ENCODE measurements at places on chromosomes 12 and 14.

- DNase-seq: no peak
- no peaks in the 10 kb centered on the region for H3K27me3 ChIP-seq
- no peak overlapping the region for H3K27ac ChIP-seq
- no peak overlapping the region for H3K4me3 ChIP-seq
- peaks cover 26% of the 10 kb centered on the region for H3K4me1 ChIP-seq
- no peaks in the 10 kb centered on the region for H3K36me3 ChIP-seq
Observed at GRCh38 chr12:118534003-118534402, 157.6 kb downstream of the SUDS3 start.

DNA sequence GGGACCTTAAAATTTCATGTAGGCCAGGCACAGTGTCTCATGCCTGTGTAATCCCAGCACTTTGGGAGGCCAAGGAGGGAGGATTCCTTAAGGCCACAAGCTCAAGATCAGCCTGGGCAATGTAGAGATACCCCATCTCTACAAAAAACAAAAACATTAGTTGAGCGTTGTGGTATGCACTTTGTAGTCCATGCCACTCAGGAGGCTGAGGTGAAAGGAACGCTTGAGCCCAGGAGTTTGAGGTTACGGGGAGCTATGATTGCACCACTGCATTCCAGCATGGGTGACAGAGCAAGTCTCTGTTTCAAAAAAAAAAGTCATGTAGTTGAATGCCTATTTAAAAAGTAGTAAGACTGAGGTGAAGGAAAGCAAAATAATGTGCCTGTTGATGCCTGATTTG lies 83.5 kb downstream of the TTC6 start:
- no peak overlapping the region for H3K4me3 ChIP-seq
- no peaks in the 10 kb centered on the region for H3K36me3 ChIP-seq
- H3K27ac ChIP-seq: no peak overlapping the region
- no peaks in the 10 kb centered on the region for H3K4me1 ChIP-seq
- DNase-seq: no peak
- H3K27me3 ChIP-seq: peaks cover 6% of the 10 kb centered on the region

DNA sequence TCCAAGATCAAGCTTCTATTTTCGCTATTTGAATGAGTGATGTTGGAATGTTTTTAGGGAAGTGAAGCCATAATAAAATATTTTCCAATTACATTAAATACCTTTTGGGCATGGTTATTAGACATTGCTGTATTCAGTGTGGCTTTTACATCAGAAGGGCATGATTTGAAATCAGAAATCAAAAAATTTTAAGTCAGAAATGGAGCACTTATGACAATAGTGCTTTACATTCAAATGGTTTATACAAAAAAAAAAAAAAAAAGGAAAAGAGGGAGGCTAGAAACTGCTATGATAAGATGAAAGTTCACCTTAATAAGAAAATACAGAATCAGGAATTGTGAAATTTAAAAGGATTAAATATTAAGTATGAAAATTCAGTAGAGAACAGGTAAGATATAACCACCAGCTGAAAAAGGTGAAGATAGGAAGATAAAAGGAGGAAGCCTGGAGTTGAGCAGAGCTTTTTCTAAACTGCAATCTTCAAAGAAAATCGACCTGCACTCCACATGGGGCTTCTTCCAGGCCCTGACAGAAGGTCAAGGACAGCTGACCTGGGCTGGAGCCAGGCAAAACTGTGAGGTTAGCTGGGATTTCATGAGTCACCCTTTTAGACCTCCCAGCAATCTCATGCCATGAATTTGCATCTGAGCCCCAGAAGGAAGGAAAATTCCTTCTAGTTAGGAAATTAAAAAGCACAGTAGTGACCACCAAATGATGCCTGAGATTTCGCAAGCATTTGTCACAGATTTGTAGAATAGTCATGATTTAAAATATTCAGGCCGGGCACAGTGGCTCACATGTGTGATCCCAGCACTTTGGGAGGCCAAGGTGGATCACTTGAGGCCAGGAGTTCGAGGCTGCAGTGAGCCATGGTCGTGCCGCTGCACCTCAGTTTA lies 23.4 kb upstream of the BMP4 start:
- no peaks in the 10 kb centered on the region for H3K36me3 ChIP-seq
- no peaks in the 10 kb centered on the region for H3K4me1 ChIP-seq
- no peaks in the 10 kb centered on the region for H3K27me3 ChIP-seq
- no peak overlapping the region for H3K27ac ChIP-seq

DNA sequence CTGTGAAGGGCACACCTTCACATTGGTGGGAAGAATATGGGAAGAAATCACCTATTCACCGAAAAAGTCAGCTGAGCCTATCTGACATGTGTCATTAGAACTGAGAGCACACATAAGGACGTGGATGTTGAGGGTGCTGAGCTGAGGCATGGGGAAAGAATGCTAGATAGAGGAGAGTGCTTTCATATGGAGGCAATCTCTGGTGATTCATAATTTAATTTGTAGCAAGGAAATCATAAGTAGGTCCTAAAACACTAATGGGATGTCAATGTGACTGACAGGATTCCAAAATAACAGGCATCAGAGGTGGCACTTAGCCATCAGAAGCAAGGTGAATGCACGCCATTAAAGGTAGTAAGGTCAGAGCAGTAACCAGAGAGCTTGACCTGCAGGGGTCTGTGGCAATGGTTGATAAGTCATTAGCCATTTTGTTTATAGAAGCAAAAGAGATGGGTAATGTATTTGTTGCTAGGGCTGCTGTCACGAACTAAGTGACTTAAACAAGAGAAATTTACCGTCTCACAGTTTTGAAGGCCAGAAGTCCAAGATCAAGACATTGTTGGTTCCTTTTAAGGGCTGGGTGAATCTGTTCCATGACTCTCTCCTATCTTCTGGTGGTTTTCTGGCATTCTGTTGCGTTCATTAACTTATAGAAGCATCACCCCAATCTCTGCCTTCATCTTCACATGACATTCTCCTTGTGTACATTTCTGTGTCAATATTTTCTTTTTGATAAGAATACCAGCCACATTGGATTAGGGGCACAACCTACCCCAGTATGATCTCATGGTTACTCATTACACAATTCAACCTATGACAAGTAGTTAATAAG lies 69.3 kb downstream of the ANKS1B start:
- H3K4me1 ChIP-seq: no peaks in the 10 kb centered on the region
- H3K4me3 ChIP-seq: no peak overlapping the region
- H3K27ac ChIP-seq: no peak overlapping the region
- no peaks in the 10 kb centered on the region for H3K36me3 ChIP-seq
- DNase-seq: no peak
- H3K27me3 ChIP-seq: no peaks in the 10 kb centered on the region

DNA sequence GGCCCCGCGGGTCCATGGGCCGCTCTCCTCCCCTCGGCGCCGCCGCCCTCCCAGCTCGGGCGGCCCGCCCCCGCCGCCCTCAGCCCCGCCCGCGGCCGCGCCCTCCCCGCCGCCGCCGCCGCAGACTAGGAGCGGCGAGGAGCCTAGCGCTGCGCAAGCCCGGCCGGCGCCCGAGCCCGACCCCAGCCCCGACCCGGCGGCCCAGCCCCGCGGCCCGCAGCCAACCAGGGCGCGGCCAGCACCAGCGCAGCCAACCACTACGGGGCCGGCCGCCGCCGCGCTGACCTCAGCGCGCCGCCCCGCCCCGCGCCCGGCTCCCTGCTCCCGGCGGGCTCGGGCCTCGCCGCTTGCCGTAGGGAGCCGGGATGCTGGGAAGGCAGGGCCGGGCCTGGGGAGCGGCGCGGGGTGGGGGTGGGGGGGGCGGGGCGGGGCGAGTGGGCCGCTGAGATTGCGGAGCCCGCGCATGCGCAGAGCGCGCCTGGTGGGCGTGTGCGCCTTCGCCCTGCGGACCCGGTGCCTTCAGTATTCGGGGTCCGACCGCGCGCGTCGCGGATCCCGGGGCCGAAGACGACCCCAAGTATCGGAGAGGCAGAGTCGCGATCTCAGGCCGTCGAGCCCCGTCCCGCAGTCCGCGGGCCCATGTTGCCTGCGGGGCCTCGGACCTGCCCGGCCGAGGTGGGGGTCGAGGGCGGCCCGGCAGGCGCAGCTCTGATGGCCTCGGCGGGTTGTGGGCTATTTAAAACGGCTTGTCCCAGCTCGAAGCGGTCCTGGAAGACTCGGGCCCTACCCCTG lies at the start of gene CDC42BPB:
CDC42BPB (minus strand) TSS at position 178 of the 792 bp plus-strand sequence. CDS start 376 bp downstream, outside the sequence.
- H3K4me3 ChIP-seq: peak within 1 kb of the TSS; percentile 100
- peak within 1 kb of the TSS; percentile 94 for H3K27ac ChIP-seq
- peak; percentile 94 for DNase-seq
- H3K27me3 ChIP-seq: no peaks in the 10 kb centered on the region

DNA sequence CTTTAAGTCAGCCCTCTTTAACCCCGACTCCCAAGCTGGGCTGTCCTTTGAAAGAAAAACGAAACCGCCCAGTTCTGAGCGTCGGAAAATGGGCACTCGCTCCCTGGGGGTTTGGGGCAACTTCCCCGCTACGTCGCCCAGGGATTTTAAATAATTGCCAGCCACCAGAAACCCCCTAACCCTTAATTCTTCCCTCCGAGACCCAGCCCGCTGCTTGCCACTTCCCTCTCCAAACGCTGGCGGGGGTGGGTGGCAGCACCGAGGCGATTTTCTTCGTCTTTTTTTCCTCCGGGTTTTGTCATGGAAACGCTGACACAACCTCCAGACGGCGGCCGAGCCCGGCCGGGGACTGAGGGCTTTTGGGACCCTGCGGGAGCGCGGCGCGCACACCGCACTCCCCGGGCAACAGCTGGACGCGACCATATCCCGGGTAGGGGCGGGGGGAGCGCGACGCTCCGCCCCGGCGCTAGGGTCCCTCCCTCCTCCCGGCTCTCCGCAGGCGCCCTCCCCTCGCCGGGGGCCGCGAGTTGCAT lies at the start of gene CHST11:
CHST11 (plus strand) TSS at position 532 of the 533 bp plus-strand sequence.
- H3K4me3 ChIP-seq: peak within 1 kb of the TSS; percentile 88
- DNase-seq: peak; percentile 84
- no peaks in the 10 kb centered on the region for H3K27me3 ChIP-seq
- H3K4me1 ChIP-seq: peaks cover 4% of the 10 kb centered on the region

DNA sequence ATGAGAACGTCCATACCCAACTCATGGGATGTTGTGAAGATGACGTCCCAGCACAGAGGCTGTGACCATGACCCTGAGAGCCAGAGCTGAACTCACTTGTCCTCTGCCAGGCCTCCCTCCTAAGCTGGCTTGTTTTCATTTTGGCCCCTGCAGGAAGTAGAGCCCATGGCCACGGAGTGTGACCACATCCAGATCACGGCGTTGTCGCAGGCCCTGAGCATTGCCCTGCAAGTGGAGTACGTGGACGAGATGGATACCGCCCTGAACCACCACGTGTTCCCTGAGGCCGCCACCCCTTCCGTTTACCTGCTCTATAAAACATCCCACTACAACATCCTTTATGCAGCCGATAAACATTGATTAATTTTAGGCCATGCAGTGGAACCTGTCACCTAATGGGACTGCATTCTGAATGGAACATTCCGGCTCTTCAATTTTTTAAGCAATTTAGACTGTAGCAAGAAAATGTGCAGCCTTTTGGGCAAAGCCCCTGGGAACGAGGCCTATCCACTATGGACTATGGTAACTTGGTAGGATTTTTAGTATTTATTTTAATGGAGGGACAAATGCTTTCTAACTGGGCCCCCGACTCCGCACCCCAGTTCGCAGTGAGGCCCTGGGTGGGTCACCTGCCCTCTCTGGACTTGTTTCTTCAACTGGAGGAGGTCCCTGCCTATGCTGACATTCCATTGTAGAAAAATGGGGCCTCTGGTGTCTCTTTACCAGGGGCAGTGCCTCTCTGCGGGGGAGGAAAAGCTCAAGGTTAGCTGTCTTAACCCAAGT lies 19.6 kb downstream of the OTUB2 start:
- H3K27ac ChIP-seq: no peak overlapping the region
- H3K27me3 ChIP-seq: no peaks in the 10 kb centered on the region
- DNase-seq: no peak
- no peak overlapping the region for H3K4me3 ChIP-seq

DNA sequence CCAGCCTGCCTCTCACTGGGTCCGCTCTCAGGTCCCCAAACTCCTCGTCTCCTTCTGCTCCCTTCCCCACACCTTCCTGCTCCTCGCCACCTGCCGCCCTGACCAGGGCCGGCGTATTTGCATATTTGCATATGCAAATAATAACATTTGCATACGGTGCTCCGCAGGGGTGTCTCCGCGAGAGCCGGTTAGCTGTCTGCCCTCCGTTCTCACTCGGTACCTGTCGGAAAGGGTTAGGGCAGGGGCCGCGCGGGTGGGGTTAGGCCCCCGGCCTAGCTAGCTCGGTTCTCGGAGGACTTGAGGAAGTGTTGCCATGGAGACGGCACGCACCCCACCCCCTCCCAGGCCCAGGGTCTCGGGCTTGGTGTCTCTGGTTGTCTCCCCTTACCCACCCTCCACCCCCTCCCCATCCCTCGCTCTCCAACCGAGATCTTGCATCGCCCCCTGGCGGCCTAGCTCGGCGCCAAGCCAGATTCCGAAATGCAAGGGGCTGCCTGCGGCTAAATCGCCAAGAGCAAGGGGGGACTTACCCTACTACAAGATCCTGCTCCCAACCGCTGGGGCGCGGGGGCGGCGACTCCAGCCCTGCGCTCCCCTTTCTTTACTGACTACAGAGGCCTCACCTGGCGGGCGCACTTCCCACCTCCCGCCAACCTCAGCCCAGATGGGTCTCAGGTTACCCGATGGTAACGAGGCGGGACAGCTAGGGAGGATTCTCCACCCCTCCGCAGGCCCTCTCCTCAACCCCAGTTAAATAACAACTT lies 8.1 kb downstream of the STAC3 start:
- peaks cover 29% of the 10 kb centered on the region for H3K27me3 ChIP-seq
- H3K4me1 ChIP-seq: peaks cover 38% of the 10 kb centered on the region
- DNase-seq: peak; percentile 82
- no peak overlapping the region for H3K27ac ChIP-seq

DNA sequence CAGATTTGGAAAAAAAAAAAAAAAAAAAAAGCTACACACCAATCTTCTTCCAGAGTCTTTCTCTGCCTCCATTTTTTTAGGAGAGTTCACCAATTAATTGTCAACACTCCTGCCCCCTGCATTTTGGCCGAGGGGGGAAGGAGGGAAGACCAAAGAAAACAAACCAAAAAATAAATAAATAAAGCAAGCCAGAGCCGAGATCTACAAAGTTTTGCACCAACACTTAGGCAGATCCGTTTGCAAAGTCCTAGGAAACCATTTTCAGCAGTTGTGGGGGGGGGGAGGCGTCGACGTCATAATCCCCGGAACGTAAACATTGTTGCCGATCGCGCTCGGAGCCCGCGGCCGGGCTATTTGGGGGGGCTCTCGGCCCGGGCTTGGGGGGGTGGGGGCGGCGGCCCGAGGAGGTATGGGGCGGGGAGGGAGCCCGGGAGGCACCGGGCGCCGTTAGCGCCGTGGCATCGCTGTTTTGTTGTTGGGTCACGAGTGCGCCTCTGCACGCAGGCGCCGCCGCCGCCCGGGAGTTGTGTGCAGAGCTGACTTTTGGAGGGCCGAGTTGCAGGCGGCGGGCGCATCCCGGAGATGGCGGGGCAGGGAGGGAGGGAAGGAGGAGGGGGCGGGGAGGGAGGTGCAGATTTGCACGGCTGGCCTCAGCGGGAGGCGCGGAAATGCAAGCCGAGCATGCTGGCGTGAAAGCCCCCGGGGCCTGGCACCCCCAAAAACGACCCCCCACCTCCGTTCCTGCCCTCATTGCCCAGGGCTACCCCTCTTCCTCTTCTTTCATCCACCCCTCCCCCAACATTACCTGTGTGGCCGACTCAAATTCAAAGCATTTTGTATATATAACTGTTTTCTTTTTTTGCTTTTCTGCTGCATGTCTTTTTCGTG lies 598 bp downstream of the KDM2B start:
- H3K27ac ChIP-seq: peak overlapping the region; percentile 69
- H3K4me3 ChIP-seq: peak overlapping the region; percentile 74
- H3K4me1 ChIP-seq: peaks cover 54% of the 10 kb centered on the region
- peaks cover 8% of the 10 kb centered on the region for H3K36me3 ChIP-seq
- DNase-seq: peak; percentile 75
- H3K27me3 ChIP-seq: no peaks in the 10 kb centered on the region
